ENCODE measurements at places on chromosomes 3 and 15.

- DNase-seq = no peak
These were observed 25.9 kb downstream of the HSPBAP1 start for GRCh38 chr3:122767540-122768372.

GRCh38 chr15:88651136-88651732, 12.4 kb downstream of the ISG20 start:
- DNase-seq = no peak

GRCh38 chr15:76181705-76182107, 121.9 kb downstream of the TMEM266 start:
- DNase-seq = peak; percentile 34

DNA sequence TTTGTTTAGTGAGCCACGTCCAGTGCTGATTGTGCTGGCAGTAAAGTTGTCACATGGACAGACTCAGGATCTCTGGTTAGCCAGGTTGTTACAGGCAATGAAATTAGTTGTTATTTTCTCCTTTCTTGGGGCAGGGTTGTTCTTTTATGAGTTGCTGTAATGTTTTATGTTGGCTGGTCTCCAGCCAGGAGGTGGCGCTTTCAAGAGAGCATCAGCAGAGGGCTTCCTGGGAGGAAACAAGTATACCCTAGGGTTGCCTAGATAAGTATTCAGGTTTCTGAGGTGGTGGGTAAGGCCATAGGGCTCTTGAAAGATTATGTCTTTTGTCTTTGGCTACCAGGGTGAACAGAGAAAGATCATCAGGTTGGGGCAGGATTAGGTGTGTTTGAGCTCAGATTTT, 14.5 kb upstream of the CFAP20DC start:
- no peak for DNase-seq

DNA sequence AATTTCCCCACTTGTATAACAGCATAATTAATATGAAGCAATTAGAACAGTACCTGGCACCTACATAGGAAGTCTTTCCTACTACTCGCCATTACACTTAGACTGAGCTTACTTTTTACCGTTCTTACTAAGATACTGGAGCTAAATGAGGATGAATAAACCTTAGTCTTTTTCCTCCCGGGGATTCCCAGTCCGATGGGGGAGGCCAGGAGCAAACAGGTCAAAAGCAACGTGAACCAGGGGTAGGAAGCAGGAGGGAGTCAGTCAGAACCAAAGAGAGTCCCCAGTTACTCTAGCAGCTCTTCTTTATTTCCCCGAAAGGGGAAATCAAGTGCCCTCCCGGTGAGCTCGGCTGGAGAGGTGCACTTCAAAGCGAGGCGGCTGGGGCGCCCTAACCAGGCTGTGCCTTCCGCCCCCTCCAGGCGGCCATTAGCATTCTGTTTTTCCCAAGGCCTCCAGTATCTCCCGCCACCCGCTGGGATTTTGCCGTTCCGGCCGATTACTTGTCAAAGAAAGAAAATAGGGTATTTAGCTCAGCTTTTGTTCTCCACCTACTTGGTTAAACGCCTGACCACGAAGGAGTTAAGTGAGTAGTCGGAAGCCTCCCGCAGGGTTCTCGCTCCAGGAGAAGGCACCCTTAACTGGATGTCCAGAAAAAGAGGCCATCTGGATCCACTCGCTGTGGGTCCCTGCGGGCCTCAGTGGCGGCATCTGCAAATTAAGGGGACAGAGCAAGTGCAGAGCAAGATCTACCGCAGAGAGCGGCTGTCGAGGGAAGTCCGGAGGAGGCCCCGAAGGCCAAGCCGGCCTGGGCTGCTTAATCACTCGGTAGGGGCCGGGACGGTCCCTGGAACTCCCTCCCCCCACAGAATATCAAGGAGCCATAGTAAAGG, 6.3 kb upstream of the EOMES start:
- DNase-seq = no peak

GRCh38 chr3:104738271-104738670, 628.4 kb upstream of the ALCAM start:
- no peak for DNase-seq

DNA sequence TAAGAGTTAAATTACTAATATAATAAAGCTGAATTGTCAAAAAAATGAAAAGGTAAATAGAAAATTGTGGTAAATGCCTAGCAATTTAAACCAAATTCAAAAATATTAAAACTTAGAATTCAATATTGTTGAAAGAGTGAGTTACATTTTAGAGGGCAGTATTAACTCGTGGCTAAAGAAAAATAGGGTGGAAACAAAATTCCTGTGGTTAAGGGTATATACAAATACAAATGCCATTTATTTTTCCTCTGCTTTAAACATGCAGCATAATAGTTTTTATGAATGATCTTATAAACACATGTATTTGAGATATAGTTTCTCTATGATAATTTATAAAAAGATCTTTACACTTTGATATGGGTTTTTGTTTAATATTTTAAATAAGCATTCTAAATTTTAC, 79.0 kb downstream of the NEDD4 start:
- no peak for DNase-seq

DNA sequence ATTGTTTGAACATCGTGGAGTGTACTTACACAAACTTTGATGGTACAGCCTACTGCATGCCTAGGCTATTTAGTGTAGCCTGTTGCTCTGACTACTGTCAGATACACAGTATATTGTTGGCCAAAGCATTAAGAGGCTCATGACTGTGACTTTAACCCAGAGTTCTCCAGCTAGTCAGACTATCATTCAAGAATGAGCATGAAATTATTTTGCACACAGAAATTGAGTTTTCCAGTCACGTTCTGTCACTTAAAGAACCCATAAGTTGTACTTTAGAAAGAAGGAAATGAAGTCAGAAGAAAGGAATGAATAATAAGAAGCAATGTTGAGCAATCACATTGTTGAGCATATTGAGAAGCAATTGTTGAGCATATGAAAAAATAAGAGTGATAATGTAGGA, 37.6 kb upstream of the SLC22A13 start:
- DNase-seq = no peak

DNA sequence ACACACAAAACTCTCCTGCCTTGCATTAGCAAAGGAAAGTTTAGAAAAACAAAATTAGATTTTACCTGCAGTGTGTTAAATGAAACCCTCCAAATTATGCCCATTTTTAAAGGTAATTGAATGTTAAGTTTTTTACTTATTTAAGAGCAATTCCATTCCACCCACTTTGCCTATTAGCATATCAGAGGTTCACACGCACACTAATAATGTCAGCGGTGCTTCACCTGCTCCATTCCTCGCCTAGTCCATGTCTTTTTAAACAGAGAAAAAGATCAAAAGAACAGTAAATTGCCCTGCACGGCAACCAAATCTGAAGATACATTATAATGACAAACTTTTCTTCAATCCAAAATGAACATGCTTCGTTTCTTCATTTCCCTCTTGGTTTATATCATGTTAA, 97.3 kb upstream of the LRRN1 start:
- DNase-seq = no peak

DNA sequence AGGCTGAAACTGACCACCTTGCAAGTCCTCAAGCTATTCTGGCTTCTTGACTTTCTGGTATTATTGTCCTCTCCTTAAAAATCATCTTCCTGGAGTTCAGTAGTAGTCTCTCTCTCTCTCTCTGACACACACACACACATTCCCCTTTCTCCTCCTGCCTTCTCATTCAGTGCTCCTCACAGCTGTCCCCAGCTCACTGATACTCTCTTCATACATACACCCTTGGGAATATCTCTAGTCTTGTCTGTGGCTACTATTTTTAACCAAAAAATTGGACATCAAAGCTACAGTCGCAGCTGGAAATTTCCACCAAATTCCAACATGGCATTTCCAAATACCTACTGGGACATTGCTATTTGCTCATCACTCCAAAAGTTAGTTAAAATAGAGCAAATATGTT, 178.9 kb downstream of the ECT2 start:
- DNase-seq = no peak

DNA sequence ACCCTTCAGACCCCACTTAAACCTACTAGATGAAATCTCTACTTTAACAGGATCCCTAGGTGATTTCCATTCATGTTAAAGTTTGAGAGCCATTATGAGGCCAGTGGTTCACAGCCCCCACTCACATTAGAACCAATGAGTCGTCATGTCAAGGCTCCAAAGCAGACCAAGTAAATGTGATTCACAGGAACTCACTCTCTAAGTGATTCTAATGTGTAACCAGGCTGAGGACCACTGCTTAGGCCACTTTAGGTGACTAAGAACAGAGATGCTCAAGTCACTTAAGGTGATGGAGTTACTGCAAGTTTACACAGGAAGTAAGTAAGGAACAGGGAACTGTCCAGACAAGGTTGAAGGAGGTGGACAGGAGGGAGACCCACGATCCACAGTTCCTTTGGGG, 7.7 kb downstream of the GALNT15 start:
- no peak for DNase-seq

GRCh38 chr15:47908950-47909670, 191.8 kb downstream of the SEMA6D start:
- no peak for DNase-seq

DNA sequence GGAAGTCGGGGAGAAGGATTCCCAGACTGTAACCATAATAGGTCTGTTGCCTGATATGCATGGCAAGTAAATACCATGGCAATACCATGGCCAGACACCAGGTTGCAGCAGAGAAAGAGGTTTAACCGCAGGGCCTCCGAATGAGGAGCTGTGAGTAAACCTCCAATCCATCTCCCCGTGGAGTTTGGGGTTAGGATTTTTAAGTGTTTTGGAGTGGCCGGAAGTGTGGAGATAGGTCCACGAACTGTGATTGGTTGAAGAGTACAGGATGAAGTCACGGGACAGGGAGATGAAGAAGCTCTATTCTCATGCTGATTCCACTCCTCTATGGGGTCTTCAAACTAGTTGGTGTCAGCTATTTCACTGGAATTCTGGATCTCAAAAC, 127.9 kb downstream of the ST8SIA2 start:
- DNase-seq = peak; percentile 17

DNA sequence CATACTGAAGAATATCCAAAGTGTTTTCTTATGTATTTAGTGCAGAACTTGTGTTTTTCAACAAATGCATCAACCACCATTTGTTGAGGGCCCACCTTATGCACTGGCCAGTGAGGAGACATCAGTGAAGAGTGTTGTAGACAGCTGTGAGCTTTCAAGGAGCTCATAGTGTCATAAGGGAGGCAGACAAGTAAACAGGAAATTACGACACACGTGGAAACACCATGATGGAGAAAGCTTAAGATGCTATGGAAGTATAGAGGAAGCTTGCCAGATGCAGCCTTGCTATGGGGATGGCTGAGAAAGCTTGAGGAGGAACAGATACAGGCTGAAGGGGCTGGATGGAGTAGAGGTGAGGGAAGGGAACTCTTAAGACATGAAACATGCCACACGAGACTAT, 50.8 kb upstream of the PSMD6 start:
- no peak for DNase-seq

DNA sequence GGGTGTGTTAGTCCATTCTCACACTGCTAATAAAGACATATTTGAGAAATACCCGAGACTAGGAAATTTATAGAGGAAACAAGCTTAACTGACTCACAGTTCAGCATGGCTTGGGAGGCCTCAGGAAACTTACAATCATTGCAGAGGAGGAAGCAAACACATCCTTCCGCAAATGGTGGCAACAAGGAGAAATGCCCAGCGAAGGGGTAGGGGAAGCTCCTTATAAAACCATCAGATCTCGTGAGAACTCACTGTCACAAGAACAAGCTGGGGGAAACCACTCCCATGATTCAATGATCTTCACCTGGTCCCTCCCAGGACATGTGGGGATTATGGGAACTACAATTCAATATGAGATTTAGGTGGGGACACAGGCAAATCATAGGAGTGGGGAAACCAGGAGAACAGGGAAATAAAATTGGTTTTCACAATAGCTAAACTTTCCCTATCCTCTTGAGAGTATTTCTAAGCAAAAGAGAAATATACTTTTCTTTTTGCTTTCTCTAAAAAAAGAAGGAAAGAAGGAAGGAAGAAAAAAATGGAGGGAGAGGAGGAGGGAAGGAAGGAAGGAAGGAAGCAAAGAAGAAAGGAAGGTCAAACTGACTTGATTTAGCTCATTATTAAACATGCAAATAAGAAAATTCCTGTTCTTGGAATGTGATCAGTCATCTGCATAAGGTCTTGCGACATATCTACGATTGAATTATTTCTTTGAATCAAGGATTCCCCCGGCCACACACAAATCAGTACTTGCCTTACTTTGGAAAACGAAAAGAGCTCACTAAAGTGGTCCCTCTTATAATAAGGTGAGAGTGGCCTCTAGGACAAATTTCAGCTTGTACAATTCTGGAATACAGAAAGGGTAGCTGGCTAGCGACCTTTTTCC, 75.2 kb downstream of the LIPC start:
- DNase-seq = no peak

- no peak for DNase-seq
These were observed 7.5 kb upstream of the ST6GAL1 start for GRCh38 chr3:186922790-186923189.

DNA sequence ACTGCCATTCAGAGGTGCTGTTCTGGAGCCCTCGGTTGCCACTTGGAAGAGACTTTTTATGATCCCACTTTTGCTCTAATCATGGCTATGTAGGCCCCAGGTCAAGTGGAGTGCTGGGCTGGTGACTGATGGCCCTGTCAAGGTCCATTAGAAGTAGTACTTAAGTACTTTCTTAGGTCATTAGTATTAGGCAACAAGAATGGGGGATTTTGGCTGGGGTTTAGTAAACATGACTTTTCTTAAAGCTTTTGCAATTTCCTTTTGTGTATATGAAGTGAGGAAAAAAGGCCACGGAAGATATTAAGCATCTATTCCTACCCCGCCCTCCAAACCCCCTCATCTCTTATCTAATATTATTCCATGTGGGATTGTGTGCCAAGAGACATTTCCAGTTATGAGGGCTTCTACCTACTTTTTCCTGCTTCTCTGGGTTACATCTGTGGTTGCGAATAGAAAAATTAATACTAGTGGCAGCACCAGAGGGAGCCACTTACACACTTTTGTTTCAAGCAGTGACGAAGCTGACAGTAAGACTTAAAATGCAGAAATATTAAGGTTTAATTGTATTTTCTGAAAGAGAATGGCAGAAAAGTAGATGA, 13.9 kb downstream of the NLGN1 start:
- DNase-seq = no peak

GRCh38 chr15:63389902-63390670, 8.4 kb upstream of the CA12 start:
- no peak for DNase-seq

DNA sequence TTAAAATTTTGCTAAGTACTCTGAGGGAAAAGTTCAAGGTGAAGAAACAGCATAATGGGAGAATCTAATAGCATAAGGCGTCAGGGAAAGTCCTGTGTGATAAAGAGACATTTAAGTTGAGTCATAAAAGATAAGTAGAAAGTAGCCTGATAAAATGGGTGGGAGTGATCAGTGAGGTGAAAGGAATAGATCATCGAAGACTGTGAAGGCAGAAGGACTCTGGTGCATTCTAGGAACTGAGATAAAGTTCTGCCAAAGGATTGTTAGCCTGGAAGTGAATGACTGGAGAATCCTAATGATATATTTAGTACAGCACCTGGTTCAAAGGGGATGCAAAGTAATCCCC, 149.9 kb downstream of the CFAP20DC start:
- no peak for DNase-seq

Data from stimulated activated naive CD4-positive, alpha-beta T cell treated with Interleukin-2 at 50 U/mL for 16 hours (primary cell).